ENCODE measurements at places on chromosomes 3 and 15.

- no peak for DNase-seq
Measured at GRCh38 chr3:54900838-54901591, 26.8 kb downstream of the LRTM1 start.

- DNase-seq, result no peak
Measured at GRCh38 chr15:22229990-22230819, 149.9 kb downstream of the OR4M2 start.

DNA sequence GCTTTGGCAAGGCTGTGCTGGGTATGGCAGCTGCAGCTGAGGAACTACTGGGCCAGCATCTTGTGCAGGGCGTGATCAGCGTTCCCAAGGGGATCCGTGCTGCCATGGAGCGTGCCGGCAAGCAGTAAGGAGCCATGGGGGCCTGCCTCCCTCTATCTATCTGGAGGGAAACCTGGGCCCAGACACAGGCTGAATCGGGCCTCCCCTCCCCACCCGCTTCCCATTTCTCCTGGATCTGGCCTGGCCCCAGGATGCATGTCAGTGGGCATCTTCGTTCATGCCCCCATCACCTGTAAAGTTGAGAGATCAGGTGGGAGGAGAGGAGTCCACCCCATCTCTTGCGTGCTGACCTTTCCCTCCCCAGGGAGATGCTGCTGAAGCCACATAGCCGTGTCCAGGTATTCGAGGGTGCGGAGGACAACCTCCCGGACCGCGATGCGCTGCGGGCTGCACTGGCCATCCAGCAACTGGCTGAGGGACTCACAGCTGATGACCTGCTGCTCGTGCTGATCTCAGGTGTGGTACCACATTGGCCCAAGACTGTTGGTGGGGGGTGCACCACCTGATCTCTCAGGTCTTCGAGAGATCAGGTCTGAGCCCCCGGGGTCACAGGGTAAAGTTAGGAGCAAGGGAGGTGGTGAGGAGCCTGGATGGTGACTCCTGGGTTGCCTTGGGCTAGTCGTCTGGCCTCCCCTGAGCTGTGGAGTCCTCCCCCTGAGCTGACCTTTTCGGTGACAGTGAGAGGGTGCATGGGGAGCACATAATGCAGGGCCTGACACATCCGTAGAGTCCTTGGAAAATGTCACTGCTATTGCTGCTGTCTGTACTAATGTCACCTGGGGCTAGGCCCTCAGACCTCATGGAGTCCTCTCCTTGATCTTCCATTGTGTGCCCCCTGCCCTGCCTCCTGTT, 3.2 kb downstream of the GLYCTK start:
- DNase-seq, result no peak

GRCh38 chr3:112539825-112540650, 21.7 kb downstream of the ATG3 start:
- no peak for DNase-seq

DNA sequence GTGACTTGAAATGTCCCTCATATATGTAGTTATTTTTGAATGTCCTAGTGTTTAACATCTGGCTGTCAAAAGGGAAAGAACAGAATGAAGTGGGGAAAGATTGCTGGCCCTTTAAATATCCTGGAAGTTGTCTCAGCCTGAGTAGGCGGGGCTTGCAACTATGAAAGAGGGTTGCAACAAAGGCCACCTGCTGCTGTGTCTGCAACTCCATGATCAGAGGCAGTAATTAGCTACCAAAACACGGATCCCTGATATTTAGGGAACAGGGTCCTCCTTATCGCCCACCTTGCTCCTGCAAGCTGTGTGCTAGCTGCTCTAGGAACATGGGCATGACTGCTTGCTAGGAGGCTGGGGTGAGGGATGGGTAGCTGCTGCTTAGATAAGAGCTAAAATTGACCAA, 100.2 kb upstream of the CFAP20DC start:
- DNase-seq, result no peak

DNA sequence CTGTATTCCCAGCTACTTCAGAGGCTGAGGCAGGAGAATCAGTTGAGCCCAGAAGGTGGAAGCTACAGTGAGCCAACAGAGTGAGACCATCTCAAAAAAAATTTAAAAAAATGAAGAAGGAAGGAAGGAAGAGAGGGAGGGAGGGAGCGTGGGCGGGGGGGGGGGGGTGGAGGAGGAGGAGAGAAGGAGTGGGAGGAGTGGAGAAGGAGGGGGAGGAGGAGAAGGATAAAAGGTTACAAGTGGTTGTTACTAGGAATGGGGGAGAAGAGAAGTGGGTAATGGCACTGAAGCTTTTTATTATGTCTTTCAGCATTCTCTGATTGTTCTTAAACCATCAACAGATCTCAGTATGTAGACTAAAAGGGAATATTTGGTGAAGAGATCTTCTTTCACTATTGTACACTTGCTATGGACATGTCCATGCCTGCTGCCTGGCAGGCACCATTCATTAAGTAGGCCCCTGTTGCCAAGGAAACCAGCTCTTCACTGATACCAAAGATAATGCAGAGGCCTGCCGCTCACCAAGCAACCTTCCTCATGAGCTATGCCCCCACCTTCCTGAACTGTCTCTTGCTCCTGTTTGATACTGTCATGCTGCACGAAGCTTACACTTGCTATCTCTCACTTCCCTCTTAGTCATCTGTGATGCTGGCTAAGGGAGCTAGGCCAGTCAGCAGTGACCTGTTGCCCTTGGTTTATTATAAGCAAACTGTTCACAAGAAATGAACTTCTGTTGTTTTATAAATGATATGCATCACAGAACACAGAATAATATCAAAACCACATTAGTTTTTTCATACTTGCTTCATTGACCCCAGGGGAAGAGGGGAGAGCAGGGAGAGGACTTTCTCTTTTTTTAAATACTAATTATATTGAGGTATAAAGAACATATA, 23.1 kb downstream of the EPM2AIP1 start:
- DNase-seq, result no peak

DNA sequence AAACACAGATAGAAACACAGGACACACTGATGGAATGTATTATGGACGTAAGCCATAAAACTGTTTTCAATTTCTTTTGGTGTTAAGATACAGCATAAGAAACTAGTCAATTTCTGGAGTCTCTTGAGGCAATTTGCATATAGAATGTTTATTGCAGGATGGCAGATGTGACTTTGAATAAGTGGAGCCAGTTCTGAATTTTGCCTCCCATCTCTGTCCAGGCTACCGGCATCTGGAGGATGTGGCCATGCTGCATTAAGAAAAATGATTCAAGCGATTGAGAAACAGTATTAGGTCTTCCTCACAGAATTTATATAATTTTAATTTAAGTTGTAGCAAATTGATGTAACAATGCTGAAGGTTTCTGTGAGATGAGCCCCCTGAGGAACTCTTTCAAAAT, 81.5 kb downstream of the CHST2 start:
- no peak for DNase-seq

GRCh38 chr3:29568355-29568754, 287.5 kb downstream of the RBMS3 start:
- DNase-seq, result no peak

GRCh38 chr3:39407259-39407629, 724 bp downstream of the RPSA start:
- DNase-seq, result no peak

GRCh38 chr15:78034495-78035191, 42.9 kb downstream of the TBC1D2B start:
- DNase-seq, result no peak

DNA sequence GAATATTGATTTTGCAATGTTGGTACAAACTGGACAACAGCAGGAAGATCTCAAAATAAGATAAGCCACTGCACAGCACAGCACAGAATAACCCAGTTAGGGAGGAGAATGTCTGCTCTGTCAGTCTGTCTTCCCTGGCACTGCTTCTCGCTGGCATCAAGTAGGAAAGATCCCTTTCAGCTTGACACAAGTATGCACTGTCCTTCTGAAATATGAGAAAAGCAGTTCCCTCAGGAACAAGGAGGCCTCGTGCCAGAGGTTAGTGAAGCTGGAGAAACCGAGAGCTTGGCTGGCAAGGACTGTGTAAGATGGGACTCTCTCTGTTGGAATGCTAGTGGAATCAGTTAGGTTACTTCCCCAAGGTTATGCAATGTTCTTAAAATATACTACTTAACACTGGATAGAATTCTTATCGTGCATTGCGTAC, 59.1 kb downstream of the FMN1 start:
- no peak for DNase-seq

DNA sequence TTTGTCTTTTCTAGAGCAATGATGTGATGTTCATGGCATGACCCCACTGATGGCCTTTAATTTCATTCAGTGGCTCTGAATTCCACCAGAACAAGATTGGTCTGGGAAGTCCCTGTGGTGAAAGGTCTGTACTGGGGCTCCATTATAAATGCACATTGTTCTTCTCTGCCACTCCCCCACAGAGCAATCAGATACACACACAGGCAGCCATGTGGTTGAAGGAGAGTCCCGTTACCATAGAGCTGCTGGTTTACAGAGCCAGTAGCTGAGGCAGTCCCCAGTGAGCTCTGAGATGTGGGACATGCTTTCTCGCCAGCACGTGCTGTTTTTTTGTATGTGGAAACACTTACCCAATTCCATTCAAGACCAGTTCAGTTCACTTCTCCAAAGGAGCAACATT, 172.7 kb upstream of the TRIM42 start:
- no peak for DNase-seq

DNA sequence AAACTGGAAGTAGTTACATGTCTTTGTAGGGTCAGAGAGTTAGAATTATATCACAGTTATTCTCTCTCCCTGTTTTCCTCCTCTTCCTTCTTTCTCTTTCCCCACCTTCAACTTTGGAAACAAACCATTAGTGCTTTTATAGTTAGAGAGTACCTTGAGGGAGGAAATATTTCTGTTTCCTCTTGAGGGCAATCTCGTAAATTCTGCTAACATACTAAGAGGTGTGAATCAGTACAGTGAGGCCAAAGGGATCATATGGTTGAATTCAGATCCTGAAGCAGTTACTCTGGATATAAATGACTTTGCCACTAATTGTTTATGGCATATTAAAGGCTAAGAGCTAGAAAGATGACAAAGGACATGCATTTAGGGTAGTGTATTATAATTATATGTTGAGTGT, 60.3 kb upstream of the CCNL1 start:
- DNase-seq, result no peak

- DNase-seq, result no peak
Measured at GRCh38 chr3:76985645-76986044, 54.3 kb upstream of the ROBO2 start.

DNA sequence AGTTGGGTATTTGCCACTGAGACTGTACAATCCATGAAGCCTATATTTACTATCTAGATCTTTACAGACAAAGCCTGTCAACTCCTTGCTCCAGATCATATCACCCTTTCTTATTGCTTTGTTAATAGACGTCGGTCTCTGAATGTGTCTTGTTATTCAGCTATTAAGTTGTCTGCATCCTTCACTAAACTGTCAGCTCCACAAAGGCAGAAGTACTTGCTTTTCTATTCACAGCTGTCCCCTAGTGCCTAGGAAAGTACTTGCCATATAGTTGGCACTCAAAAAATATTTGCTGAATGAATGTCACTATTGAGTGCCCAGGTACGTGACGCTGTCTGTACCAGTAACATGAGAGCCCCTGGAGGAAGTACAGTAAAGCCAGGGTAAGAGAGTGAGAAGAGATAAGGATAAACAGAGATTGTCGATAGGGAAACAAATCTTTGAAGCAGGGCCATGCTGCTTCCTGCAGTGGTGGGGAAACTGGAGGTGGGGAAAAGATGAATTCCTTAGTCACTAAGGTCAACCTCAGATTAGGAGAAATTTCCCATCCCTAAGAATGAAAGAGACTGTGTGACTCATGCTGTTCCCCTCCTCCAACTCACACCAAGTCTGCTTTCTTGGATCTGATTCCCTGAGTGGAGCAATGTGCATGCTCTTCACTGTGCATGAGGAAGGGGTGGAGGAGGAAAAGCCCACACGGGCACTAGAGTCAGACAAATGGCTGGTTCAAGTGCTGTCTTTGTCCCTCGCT, 36.3 kb downstream of the PRICKLE2 start:
- DNase-seq, result no peak

GRCh38 chr3:72995337-72995736, 1.3 kb upstream of the PPP4R2 start:
- no peak for DNase-seq

DNA sequence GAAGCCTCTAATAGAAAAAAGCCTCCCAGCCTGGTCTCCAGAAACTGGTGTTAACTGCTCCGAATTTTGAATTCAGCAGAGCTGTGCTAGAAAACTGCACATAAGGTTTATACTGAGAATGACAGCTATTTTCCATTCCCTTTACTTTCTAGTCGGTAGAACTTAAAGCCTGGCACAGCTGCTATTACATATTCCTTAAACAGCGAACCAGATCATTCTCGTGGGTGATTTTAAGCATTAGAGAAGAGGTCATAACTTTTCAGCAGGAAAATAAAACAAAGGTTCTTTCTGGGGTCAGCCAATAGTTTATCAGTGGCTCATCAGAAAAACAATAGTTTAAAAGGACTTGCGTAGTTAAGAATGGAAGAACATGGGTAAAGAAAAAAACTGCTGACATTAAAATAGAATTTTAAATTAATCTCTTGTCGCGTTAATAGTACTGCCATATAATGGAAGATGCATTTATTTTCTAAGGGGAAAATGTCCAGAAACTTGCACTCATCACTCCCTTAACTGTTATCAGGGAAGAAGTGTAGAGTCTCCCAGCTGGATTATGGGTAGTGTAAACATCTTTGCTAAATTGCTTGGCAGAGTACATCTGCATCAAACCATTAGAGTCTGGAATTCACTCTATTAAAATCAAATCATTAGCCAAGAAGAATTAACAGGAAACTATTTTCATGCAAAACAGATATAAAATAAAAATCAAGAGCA, 7.9 kb downstream of the VGLL4 start:
- no peak for DNase-seq

- no peak for DNase-seq
Measured at GRCh38 chr3:49626101-49626581, 48.0 kb upstream of the APEH start.

DNA sequence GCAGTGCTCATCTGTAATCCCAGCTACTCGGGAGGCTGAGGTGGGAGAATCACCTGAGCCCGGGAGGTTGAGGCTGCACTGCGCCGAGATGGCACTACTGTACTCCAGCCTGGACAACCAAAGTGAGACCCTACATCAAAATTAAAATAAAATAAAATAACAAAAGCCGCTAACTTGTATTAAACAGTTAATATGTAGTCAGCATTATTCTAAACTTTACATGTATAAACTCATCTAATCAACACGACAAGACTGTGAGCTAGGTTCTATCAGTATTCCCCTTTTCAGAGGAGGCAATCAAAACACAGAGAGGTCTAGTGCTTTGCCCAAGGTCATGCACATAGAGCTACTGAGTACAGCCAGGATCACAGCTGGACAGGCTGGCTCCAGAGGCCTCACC, 111.7 kb upstream of the LINGO1 start:
- DNase-seq, result no peak

DNA sequence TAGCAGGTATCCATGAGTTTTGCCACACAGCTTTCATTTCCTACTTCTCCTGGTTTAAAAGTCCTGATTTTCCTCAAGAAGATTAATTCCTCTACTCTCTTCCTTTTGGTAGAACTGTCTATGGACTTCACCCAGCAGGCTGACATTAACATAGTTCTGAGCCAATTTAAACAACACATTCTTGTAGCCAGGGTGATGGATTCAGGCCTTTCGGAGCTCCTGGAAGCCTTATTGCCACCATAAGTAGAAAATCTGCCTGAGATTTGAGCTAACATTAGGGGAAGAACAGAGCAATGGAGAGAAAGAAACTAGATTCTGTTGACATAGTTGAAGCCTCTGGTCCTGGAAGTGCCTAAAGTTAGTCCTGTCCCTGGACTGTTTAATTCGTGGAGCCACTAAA, 449.8 kb downstream of the TAFA4 start:
- no peak for DNase-seq

- DNase-seq, result no peak
Measured at GRCh38 chr15:59976480-59977271, 27.4 kb upstream of the FOXB1 start.

- no peak for DNase-seq
Measured at GRCh38 chr3:150079029-150079739, 108.5 kb upstream of the PFN2 start.

GRCh38 chr3:62653796-62654195, 221.4 kb downstream of the CADPS start:
- no peak for DNase-seq
